ENCODE measurements at places on chromosomes 3 and 15.

DNA sequence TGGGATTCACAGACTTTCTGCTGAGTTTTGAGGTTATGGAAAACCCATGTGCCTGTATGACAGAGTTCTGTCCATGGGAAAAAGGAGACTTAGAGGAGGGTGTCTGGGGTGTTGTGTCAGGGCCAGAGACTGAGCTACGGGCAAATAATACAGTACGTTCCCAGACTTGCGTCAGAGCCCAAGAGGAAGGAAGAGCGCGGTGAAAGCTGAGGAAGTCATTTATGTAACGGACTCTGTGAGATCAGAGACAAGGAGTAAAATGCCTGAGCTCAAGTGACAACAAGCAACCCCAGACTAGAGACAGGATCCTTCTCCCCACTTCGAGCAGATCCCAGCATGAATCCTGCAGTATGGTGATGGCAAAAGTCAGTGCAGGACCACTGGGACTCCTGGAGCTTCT lies 368.6 kb upstream of the MCTP2 start:
- DNase-seq = no peak

GRCh38 chr3:20539666-20540065 lies 353.7 kb upstream of the SGO1 start:
- no peak for DNase-seq

DNA sequence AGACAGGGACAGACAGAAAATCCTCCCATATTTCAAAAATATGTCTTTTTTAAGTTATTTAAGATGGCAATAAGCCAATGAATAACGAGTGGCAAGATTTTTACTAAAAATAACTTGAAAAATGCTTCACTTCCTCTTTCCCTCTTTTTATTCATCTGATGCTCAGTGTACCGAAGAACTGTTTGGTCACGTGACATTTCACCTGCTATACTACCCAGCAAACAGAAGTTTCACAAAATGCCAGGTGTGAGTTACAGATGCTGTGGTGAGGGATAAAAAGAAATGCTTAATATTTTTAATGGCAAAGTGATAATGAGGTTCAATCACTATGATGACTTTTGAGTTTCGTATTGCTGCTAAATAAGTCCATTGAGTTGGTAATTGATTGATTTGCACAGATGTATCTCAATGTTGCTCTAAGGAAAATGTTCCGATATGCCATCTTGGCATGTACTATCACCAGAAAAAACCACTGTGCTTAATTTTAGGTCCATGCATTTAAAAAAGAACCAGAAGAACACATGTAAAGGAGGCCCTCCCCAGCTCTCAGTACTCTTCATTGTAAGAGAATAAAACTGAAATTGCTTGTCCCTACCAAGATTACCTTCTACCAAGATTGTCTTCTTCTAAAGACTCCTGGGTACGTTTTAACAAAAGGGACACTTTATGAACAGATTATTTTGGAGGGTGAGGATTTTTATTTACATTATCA lies 26.0 kb upstream of the SEC62 start:
- DNase-seq = no peak

DNA sequence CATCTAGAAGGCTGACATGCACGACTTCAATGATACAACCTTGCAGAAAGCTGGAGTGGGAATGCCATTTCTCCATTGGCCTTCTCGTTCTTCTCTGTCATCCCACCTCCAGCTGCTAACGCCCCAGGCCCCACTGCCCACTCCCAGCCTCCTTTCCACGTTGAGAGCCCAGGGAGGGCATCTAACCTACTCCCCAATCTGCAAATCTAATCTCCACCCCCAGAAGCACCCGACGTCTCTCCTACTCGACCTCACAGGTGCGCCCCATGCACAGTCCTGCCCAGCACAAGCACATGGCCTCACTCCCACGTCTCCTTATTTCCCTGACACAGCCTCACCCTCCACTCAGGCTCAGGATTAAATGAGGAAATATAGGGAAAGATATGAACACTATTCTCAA lies 33.4 kb downstream of the IL12A start:
- DNase-seq = no peak

DNA sequence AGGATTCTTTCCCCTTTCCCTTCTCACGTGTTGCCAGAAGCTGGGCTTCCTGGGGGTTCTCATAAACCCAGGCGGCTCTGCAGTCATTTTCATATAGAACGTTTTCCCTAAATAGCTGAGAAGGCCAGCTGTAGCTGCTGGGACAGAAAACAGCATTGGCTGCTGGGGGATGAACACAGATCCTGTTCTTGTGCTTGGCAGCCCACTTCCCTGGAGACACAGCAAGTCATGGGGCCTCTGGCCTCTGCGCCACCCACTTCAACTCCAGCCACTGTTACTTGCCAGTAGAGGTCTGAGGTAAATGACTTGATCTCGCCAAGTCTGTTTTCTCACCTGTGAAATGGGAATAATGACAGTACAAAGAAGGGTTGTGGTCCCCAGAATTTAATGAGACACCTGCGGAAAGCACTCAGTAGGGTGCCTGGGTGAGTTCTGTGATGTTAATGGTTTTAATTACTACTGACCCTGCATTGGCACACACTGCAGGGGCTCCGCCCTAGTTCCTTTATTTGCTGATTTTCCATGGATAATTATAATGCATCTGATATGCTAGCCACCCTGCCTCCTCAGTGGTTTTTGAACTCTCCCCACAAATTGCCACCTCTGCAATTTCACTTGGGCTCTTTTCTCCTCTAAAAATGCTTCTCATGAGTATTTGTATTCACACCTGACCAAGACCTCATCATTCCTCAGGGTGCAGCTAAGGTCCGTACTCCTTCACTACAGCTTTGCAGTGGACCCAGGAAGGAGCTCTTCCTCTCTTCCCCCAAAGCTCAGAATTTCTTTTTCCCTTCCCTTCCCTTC lies 274.7 kb downstream of the RPLP1 start:
- no peak for DNase-seq

DNA sequence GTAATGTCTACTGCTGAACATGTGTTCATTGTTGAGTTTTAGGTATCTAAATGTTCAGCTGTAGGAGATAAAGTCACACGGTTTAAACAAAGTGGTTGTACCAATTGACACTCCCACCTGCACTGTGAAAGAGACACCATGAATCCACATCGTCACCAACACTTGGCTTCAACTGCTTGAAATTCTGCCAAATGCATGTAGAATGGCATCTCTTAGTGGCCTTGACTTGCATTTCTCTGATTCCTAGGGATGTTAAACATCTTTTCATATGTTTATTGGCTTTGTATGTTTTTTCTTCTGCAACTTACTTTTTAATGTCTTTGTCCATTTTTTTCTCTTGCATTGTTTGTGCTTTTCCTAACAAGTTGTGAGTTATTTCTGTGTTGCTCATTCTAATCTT lies 43.4 kb downstream of the RPLP1 start:
- DNase-seq = no peak

DNA sequence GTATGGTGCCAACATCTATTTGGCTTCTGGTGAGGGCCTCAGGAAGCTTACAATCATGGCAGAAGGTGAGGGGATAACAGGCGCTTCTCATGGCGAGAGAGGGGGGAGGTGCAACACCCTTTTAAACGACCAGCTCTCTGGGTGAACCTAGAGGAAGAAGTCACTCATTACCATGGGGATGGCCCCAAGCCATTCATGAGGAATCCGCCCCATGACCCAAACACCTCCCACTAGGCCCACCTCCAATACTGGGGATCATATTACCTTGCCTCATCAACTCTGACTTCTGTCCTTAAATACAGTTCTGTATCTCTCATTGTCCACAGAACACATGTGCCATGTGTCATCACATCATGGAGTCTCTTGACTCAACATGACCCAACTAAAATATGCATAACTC lies 37.5 kb upstream of the CLRN1 start:
- DNase-seq = no peak
